NCI-H446 treated with DMSO at 0.1 percent for 48 hours (cell line): ENCODE measurements at places on chromosomes 2 and 18.

- peak; percentile 70 for DNase-seq
Measured at GRCh38 chr2:54945391-54946219, 104.6 kb downstream of the RTN4 start.

GRCh38 chr2:188292348-188293239 is 920 bp downstream of the GULP1 start:
- peak; percentile 54 for DNase-seq

- no peak for DNase-seq
Measured at GRCh38 chr2:153939124-153939796, 67.5 kb downstream of the GALNT13 start.

DNA sequence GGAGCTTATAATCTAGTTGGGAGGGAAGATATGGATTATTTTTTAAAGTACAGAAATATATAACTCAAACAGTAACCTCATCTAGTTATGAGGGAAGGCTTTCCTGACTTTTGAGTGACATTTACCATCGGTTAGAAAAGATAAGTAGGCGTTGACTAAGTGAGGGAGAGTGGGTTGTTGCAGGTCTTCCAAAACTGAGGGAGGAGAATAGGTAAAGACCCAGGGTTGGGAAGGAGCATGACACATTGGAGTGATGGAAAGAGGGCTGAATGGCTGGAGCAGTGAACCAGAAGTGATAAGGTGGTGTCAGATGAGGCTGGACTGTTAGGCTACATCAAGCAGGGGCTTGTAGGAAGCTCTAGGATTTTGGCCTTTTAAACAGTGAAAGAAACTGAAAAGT is 10.6 kb upstream of the NUP35 start:
- no peak for DNase-seq
